ENCODE measurements at places on chromosomes 2 and 18.

- no peak for DNase-seq
These were observed 1.8 kb downstream of the DYSF start for GRCh38 chr2:71455011-71455740.

GRCh38 chr2:29317077-29317517 is 201.9 kb downstream of the CLIP4 start:
- no peak for DNase-seq

DNA sequence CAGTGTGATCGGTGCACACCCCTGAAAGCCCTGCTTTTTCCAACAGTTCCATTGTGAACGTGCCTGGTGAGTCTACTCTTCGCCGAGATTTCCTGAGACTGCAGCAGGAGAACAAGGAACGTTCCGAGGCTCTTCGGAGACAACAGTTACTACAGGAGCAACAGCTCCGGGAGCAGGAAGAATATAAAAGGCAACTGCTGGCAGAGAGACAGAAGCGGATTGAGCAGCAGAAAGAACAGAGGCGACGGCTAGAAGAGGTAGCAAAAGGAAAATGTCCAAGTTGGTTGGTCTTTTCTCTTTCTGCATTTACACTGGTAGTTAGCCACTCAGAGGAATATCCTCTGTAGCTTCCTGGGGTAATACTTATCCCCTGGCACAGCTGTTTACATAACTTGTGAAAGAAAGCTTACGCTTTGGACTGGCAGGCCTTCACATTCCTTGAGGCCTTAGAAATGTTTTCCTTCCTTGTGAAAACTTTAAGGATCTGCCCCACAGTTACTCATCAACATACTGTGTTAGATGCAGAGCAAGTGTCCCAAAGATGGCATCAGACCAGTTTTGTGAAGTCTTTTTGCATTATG is 146.6 kb downstream of the MAP4K4 start:
- no peak for DNase-seq

DNA sequence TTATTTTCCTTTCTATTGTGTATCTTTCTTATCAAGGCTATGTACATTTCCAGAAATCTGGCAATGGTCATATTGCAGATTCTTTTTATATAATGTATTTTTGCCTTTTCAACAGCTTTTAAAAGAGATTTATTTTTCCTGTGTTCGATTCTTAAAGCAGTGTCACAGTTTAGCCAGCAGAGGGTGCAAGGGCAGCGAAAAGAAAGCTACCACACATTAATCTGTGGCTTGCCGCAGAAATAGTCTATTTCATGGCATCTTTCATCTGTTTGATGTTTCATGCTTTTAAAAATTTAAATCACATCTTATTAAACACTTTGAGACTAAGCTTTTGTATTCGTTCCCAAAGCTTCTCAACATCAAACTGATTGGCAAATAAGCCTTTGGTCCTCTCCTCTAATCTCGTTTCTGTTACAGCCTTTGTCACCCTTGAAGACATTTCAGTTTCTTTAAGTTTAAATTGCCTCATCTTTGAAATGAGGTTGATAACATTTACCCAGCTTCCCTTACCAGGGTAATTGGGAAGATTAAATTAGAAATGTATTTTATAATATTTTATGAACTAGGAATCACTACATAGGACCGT is 73.3 kb downstream of the PIK3C3 start:
- DNase-seq, result peak; percentile 9

- DNase-seq, result no peak
These were observed 411.4 kb upstream of the SPHKAP start for GRCh38 chr2:228592925-228593324.

GRCh38 chr2:231296401-231296974 is 98.1 kb downstream of the ARMC9 start:
- no peak for DNase-seq

DNA sequence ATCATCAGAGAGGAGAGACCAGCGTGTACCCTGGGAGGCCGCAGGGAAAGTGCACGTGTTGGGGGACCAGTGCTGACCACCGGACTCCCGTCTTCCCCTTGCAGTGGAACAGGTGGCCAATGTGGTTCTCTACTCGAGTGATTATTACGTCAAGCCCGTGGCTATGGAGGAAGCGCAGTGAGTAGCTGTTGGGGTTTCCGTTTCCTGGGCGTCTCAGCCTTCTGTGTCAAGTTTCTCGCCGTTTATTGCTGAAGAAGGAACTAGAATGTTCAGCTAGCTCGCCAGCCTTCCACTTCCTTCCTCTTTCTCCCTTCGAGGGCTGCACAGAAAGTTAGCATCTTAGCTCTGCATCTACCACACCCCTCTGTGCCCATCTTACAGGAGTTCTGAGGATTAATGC is 22.8 kb upstream of the DGKD start:
- no peak for DNase-seq

- no peak for DNase-seq
These were observed 41.0 kb downstream of the PAX8 start for GRCh38 chr2:113237604-113238160.

GRCh38 chr18:26765498-26765897 is 100.0 kb downstream of the AQP4 start:
- DNase-seq, result no peak

- DNase-seq, result no peak
These were observed 105.6 kb downstream of the HNRNPLL start for GRCh38 chr2:38496927-38497669.

DNA sequence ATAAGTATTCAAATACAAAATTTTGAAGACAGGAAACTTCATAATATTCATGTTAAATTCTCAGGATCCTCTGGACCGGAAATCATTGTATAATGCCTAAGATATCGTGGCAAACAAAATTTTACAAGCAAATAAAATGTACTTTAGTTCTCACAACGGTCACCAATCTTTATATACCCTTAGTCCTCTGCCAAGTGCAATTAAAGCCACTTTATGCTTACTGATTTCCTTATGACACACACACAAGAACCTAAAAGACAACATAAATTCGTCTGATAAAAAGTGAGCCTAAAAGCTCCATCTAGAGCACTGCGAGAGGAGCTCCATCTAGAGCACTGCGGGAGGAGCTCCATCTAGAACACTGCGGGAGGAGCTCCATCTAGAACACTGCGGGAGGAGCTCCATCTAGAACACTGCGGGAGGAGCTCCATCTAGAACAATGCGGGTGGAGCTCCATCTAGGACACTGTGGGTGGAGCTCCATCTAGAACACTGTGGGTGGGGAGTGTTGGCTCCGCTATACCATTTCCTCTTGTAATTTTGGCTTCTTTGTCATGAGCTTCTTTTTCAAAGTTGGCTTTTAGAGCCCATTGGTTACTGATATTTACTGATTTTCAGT is 15.9 kb downstream of the ATP8B1 start:
- no peak for DNase-seq

DNA sequence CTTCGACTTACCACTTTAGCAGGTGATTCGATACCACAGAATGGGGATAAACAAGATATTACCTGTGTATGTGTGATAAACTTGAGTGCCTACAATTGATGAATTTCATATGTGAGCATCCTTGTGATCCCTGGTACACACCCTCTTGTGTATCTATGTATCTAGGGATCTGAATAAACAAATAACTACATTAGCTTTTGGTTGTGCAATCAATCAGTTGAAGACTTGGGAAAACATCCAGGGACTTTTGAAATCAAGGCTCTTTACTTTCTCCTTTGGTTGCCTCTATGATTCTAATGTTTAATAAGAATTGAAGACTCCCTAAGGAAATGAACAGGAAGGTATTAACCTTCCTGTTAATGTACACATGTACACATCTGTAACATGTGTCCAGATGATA is 97.3 kb upstream of the DCC start:
- no peak for DNase-seq

DNA sequence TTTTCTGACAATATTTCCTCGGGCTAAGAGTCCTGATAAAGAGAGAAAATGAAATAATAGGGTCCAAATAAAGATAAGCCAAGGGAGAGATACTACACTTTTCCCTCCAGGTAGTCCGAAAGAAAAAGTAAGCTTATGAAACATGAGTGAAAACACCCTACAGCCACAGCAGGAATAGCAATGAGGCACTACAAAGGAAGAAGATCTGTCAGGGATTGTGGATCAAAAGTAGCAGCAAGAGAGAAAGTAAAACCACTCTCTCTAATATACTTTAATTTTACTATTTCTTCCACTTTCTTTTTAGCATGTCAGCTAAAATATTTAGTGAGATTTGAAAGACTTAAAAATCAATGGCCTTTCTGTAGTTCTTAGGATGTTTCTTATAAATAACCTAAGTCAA is 1601.8 kb downstream of the LRP1B start:
- no peak for DNase-seq

All from A549 (cell line).